Lower lobe of right lung (tissue), 2 donors: ENCODE measurements at places on chromosomes 13 and 19. TPM values are rescaled to one million over a fixed set of nuclear protein-coding genes. Genes with fewer than 3 reads are reported as not detected.

The BEST2 gene
- total RNA-seq, result not detected

- H3K27me3 ChIP-seq, result peaks cover 7% of the 10 kb centered on the region
- DNase-seq, result no peak
- no peak overlapping the region for H3K4me3 ChIP-seq
- no peaks in the 10 kb centered on the region for H3K36me3 ChIP-seq
- H3K27ac ChIP-seq, result no peak overlapping the region
Measured at GRCh38 chr19:17981611-17982010, 14.7 kb downstream of the KCNN1 start.

DNA sequence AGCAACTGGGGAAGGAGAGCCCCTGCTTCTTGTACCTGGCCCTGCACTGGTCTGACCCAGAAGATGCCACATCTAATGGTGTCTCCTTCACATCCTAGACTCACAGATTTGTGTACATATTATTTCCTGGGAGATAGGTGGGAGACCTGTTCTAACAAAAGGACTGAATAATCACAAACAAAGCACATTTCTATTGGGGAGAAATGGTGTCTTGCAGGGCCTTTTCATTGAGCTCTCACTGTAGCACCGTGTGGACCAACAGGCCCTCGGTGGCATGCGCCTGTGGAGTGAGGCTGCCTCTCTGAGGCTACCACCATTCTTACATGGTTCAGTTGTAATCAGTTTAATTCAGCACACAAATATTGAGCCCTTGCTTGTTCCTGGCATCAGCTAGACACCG lies 989 bp upstream of the SACS start:
- H3K27me3 ChIP-seq, result peaks cover 11% of the 10 kb centered on the region
- no peaks in the 10 kb centered on the region for H3K36me3 ChIP-seq
- H3K27ac ChIP-seq, result no peak overlapping the region
- no peaks in the 10 kb centered on the region for H3K4me1 ChIP-seq
- no peak for DNase-seq

GRCh38 chr13:112056739-112057438 lies 10.1 kb upstream of the SOX1 start:
- H3K27me3 ChIP-seq, result peaks cover 100% of the 10 kb centered on the region
- H3K4me1 ChIP-seq, result peaks cover 16% of the 10 kb centered on the region
- H3K36me3 ChIP-seq, result no peaks in the 10 kb centered on the region
- DNase-seq, result no peak

DNA sequence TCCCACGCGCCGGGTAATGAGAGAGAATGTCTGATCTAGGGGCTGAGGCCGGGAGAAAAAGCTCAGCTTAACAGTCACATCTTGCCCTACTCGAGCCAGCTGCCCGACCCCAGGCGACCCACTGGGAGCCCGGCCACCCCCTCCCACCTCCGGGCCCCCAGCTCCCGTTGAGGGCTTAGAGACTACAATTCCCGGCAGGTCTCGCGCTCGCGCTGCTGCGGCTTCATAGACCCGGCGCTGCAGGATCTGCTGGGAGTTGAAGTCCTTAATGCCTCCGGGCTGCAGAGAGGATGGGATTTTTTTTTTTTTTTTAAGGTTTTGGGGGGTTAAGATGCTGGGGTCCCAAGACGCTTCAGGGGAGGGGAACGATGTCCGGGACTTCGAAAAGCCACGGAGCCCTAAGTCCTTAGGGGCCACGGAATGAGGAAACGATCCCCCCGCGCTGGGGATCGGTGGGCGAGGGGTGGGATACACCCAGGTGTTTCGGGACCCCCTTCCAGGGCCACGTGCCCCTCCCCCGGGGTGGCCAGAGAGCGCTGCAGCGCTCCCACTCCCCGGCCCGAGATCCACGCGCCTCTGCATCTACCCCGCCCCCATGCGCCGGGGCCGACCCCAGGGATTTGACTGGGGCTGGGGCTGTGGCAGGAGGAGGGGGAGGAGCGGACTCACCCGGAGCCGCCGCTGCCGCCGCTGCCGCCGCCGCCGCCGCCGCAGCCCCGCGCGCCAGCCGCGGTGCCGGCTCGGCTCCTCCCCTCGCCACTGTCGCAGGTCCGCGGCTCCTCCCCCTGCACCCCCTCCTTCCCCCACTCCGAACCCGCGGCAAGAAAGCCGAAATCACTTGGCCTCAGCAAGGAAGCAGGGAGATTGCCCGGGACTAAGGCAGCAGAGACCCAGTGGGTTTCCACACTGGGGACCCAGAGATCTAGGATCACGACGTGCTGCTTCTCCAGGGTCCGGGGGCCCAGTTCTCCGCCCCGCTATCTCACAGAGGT lies at the start of gene SYT3:
TSS of gene SYT3 (minus strand) at position 761 of the 992 bp plus-strand sequence. CDS start 2,470 bp downstream, outside the sequence.
- DNase-seq, result peak; percentile 59
- H3K27ac ChIP-seq, result no peak within 1 kb of the TSS
- no peaks in the 10 kb centered on the region for H3K36me3 ChIP-seq
- peak within 1 kb of the TSS; percentile 51 for H3K4me3 ChIP-seq
- H3K4me1 ChIP-seq, result no peaks in the 10 kb centered on the region
